ENCODE measurements at places on chromosomes 1 and 21.

GRCh38 chr1:3093898-3094626 is 25.1 kb downstream of the PRDM16 start:
- no peak for DNase-seq

GRCh38 chr1:117573386-117574023 is 32.3 kb upstream of the TENT5C start:
- no peak for DNase-seq

DNA sequence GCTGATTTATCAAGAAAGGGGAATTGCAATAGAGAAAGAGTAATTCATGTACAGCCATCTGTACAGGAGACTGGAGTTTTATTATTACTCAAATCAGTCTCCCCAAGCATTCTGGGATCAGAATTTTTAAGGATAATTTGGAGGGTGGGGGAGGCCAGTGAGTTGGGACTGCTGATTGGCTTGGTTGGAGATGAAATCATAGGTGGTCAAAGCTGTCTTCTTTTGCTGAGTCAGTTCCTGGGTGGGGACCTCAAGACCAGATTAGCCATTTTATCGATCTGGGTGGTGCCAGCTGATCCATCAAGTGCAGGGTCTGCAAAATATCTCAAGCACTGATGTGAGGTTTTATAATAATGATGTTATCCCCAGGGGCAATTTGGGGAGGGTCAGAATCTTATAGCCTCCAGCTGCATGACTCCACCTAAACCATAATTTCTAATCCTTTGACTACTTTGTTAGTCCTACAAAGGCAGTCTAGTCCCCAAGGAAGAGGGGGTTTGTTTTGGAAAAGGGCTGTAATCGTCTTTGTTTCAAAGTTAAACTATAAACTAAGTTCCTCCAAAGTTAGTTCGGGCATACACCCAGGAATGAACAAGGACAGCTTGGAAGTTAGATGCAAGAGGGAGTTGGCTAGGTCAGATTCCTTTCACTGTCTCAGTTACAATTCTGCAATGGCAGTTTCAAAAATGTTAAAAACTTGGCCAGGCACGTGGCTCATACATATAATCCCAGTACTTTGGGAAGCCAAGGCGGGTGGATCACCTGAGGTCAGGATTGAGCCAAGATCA is 16.9 kb upstream of the RAB3B start:
- no peak for DNase-seq

DNA sequence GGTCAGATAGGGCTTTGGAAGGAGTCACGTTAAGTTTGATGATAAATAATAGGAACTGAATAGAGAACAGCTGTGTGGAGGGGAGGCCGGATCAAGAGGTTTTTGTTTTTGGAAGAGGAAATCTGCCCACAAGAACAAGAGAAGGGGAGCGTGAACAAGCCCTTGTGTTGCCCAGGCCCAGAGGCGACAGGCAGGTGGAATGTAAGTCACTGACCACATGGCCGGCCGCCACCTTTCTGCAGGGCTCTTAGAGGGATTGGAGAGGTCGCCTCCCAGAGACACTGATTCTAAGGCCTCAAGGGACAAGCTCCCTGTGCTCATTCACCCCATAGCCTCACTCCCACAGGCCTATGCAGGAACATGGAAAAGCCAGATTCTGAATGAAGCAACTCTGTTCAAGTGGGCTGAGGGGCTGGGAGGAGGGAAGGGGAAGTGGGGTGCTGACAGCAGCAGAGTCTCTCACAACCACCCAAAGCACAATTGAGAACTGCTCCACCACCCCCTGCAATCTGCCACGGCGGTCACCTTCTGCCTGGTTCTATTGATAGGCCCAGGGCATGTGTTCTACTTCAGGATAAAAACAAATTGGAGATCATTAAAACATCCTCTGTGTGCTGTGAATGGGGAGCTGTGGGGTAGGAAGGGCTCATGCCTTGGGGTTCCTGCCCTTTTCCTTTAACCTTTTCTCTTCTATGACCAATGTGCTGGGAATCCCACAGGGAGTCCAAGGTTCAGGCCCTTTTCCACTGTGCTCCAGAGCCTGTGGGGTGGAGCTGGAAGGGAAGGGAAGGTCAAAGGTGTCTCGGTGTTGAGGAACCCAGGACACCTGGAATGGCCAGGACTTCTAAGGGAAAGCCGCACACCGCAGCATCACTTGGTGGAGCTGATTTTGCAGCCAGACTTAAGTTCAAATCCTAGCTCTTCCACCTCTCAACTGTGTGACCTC is 63.3 kb upstream of the PARP1 start:
- no peak for DNase-seq

DNA sequence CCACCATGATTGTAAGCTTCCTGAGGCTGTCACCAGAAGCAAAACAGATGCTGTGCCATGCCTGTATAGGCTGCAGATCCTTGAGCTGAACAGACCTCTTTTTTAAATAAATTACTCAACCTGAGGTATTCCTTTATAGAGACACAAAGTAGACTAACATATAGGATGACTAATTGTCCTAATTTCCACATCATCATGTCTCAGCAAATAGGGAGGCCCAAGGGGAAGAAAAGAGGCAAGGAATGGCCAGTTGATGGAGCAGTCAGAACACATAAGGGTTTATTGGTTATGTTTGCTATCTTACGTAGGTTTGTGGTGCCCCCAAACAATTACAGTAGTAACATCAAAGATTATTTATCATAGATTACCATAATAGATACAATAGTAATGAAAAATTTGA is 126.2 kb downstream of the RASAL2 start:
- DNase-seq: no peak

- no peak for DNase-seq
Observed at GRCh38 chr1:184971522-184972265, 2.6 kb downstream of the NIBAN1 start.

DNA sequence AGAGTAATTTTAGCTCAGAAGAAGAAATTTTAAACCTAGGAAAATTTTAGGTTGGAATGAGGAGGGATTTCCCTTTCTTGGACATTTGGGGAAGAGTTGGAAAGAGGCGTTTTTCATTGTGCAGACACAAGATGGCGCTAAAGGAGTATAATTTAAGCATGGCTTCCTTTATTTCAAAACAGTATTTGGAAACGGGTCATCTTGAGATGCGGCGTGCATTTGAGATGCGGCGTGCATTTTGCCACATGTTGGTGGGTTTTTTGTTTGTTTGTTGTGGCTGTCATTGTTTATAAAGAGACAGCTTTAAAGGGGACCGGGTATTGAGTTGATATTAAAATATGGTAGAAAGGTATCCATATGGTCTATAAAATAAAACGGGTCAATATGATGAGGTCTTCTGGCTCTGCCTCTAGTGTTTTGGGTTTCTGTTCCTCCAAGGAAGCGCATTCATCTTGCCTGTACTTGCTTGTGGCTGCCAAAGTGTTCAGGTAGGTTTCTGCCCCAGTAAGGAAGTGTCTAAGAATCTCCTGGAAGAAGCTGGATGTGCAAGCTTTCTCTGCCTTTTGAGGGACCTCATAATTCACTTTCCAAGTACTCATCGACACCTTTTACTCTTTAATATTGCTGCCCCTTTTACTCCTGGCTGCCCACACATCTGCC is 210.3 kb downstream of the SLC35F3 start:
- no peak for DNase-seq

- DNase-seq: peak; percentile 10
Observed at GRCh38 chr21:14773777-14774345, 227.7 kb upstream of the SAMSN1 start.

- DNase-seq: no peak
Observed at GRCh38 chr1:168264296-168264695, 16.4 kb upstream of the TBX19 start.

DNA sequence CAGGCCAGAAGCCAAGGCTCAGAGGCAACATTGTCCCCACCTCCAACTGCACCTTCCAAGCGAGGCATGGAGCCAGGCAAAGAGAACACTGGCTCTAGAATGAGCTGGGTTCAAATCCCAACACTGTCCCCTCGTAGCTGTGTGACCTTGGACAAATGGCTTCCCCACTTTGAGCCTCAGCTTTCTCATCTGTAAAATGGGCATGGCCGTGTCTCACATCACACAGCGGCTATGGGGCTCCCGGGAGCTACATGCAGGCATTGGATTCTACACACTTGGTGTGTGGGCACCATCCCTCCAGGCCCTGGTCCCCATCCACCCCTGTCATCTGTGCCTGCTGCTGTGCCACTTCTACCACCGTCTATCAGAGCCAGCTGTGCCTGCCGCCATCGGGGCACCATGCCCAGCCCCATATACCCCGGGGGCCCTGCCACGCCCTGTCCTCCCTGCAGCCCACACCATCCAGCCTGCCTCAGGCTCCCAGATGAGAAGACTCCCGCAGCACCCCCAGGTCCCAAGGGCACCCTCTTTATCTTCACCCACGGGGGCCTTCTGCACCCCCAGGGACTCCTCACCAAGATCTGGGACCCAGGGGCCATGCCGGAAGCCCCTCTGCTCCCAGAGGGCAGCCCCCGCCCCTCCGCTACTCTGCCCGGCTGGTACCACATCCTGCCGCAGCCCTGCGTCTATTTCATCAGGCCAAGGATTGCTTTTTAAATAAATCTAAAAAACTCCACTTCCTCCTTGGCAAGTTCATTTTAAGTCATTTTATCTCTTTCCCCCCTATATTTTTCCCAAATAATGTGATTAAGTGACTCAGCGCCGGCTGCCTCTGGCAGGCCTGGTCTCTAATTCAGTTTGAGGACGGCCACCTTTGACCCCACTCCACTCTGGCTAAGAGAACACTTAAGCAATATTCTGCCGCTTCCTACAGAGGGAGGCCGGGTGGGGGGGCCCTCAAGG is 107.8 kb upstream of the TARDBP start:
- no peak for DNase-seq

GRCh38 chr1:145918992-145919939 is 749 bp upstream of the PEX11B start:
- peak; percentile 27 for DNase-seq

GRCh38 chr1:198113342-198113750 is 43.5 kb upstream of the NEK7 start:
- DNase-seq: no peak

DNA sequence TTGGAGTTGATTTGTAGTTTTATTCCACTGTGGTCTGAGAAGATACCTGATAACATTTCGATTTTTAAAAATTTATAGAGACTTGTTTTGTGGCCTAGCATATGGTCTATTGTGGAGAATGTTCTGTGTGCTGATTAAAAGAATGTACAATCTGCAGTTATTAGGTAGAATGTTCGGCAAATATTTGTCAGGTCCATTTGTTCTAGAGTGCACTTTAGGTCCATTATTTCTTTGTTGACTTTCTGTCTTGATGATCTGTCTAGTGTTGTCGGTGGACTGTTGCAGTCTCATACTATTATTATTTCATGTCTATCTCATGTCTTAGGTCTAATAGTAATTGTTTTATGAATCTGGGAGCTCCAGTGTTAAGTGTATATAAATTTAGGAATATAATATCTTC is 116.8 kb downstream of the NME7 start:
- DNase-seq: no peak

DNA sequence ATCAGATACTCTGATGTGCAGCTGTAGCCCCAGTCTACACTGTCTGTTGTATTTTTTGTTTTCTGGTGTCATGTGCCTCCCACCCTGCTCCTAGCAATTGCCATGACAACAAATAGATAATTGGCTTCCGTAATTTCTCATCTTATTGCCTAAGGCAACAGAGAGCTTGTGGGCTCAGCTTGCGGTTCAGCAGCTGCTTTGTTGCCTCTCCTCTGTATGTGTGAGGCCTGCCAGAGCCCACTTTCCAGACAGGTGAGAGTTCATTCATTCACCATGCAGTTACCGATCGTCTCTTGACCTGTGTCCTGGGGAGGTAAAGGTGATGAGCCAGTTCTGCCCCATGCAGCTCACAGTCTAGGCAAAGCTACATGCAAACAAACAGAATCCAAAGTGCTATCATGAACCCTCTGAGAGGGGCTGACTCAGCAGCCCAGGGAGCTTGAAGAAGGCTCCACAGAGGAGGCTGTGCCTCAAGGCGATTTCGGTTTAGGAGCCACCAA is 11.9 kb downstream of the LGALS8 start:
- no peak for DNase-seq

DNA sequence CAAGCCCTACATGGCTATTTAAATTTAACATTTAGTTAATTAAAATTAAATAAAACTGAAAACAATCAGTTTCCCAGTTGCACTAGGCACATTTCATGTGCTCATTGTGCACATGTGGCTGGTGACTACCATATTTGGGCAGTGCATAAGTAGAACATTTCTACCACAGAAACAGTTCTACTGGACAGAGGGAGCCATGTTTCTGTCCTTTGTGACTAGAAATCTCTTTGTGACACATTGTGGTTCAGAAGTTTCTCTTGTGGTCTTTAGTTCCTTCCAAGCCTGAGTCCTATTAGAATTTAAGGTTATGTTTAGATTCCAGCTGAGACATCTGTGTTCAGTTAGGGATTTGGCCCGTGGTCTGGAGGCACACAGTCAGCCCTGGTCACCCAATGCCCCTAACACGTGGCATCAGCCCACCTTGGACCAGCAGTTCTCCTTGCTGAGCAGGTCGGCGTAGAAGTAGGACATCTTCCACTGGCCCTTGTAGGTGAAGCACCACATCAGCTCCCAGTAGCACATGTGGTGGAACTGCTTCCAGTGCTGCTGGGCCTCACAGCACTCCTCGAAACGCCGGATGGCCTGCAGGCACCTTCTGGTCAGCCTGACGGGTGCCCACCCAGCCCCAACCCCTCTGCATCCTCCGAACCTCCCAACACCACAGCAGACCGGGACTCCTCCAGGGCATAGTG is 29.1 kb downstream of the TTC39A start:
- no peak for DNase-seq

DNA sequence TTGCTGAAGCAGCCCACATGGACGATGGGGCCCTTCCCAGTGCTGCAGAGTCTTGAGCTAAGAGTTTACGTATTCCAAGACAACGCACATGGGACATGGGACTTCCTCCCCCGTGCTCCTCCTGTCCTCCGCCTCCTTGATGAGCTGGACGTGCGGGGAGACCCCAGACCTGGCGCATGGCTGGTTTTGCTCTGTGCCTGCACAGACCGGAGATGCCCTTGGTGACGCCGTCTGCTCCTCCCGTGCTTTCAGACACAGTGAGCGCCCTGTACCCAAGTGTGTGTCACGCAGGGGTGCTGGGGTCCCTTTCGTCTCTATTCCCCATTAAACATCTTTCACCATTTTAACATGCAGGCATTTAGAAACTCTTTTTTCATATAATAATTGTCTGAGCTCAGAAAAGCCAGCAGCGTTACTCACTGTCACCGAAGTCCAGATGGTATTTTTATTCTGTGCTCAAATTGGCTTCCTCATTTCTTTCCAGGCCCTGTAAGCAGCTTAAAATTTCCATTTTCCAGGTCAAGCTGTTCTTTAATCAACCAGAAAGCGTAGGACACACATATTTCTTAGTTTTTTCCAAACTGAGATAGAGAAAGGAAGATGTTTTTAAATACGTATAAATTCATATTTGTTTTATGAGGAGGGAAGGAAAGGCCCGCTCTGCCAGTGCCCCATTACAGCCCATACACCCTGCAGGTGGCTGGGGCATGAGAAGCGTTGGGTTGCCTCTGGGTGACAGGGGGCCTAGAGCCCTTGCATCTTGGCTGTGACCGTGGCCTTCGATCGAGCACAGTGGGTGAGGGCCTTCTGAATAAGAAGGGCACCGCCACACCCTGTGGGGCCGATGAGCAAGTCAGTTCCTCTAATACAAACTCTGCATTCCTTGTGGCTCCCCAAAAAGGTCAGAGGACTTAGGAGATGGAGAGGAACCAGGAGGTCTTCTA is 17.9 kb upstream of the ZBTB21 start:
- no peak for DNase-seq
